Activated T-cell treated with anti-CD3 and anti-CD28 coated beads, Interleukin-2, amount 50 U/mL, for 48 hours (primary cell): ENCODE measurements at places on chromosomes 13 and 19.

DNA sequence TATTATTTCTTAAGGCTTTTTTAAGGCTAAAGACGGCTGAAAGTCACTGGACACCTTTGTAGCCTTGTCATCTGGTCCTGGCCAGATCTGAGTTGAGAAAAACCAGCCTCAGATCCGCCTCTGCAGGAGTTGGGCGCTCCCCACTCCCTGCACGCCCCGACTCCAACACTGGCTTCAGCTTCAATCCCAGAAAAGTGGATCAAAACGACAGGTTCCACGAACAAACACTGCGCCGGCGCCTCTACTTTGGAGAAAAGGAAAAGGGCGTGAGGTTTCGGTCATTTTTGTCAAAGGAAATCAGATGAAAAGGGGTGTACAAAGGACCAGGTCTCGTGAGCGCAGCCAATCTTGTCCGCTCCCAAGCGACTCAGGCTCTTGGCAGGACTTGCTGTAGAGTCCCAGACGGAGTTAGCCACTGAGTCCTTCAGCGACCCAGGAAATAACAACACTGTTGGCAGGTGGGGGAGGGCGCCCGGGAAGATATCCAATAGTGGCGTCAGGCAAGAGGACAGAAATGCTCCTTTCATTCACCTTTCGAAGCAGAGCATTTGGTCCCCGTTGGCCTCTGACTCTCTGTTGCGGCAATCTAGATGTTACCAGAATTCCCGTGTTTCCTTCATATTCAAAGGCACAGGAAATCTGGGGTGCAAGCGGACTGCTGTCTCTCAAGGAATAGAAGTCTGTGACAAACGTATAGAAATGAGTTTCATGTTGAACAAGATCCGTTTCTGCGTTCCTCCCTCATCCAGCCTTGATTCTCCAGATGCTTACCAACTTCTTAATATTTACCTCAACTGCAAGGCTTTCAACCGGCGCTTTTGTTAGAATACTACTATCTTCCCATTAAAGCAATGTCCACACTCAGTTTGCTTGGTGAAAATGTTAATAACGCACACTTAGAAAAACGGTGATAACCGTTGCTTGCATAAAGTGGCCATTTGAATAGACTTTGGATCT is 1.8 kb upstream of the CCNA1 start:
- no peak for DNase-seq

GRCh38 chr13:111480976-111481375 is 160.5 kb downstream of the TEX29 start:
- DNase-seq = no peak

DNA sequence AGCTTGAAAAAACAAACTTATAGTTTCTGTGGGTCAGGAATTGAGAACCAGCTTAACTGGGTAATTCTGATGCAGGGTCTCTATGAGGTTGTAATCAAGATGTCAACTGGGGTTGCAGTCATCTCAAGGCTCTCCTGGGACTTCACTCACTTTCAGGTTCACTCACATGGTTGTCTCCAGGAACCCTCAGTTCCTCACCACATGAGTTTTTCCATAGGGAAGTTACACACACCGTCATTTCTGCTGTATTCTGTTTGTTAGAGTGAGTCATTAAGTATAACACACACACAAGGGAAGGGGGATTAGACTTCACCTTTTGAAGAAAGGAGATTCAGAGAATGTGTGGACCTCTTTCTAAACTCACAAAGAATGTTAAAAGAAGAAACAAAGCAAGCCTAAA is 34.9 kb upstream of the MLNR start:
- no peak for DNase-seq

DNA sequence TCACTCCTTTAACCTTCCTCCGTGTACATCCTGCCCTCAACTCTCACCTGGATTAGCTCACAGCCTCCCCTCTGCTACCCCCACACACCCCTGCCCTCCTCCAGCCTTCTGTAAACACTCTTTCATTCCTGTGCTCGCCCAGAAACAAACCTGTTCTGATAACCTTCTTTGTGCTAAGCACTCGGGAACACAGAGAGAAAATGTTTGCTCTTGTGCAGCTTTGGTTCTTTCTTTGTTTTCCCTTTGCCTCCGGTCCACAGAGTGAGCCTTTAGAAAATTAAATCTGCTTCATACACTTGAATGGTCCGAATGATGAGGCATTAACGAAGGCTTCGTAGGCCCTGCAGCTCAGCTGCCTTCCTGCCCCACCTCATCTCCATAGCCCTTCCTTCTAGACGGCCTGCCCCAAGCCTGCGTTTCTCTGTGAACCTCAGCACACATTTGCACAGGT is 6.6 kb upstream of the ZDHHC20 start:
- no peak for DNase-seq

GRCh38 chr13:20473139-20473538 is 52.5 kb downstream of the CRYL1 start:
- no peak for DNase-seq

- DNase-seq = no peak
These were observed 8.6 kb downstream of the TUBGCP3 start for GRCh38 chr13:112579310-112579843.

GRCh38 chr13:30924721-30925120 is 7.7 kb upstream of the TEX26 start:
- DNase-seq = no peak

GRCh38 chr13:73039201-73040108 is 19.4 kb upstream of the KLF5 start:
- DNase-seq = no peak

GRCh38 chr19:14616407-14616806 is 33.5 kb downstream of the CLEC17A start:
- no peak for DNase-seq

GRCh38 chr13:49521224-49521623 is 25.5 kb downstream of the PHF11 start:
- no peak for DNase-seq

- no peak for DNase-seq
These were observed 12.7 kb downstream of the NKPD1 start for GRCh38 chr19:45147835-45148676.

DNA sequence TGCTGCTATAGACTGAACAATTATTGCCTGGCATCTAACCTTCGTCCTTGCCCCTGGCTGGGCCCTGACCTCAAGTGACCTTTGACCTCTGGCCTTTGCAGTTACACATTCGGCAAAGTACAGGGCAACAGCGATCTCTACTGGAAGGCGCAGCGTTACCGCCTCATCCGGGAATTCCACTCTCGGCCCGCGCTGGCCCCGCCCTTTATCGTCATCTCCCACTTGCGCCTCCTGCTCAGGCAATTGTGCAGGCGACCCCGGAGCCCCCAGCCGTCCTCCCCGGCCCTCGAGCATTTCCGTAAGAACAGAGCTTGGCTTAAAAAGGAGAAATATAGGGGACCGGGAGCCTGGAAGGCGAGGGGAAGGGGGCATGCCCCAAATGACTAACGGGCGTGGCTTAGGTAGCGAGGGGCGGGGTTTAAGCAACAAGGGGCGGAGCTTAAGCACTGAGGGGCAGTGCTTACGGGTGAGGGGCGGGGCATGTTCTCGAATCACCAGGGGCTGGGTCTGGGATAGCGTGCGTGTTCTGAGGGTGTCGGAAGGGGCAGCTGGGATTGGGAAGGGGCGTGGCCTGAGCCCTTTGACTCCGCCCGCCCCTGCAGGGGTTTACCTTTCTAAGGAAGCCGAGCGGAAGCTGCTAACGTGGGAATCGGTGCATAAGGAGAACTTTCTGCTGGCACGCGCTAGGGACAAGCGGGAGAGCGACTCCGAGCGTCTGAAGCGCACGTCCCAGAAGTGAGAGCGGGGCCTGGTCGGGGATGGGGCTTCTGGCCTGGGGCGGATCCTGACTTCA is 52.7 kb downstream of the TRPM4 start:
- DNase-seq = peak; percentile 76

DNA sequence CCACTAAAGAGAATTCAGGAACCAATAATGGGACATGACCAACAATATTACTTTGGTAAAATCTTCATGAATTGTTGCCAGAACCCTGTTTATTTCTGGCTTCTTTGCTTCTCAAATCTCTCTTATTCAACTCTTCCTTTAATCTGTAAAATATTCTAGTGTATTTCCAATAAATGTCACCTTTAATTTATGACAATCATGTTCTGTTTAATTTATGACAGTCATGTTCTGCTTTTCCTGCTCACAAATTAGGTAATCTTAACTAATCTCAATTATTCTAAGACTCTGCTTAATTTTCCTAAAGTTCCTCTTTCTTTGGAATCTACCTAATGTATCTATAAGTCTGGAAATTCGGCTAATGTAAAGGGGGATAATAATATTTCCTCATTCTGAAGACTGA is 847.6 kb upstream of the KLHL1 start:
- DNase-seq = no peak
